Stimulated activated CD8-positive, alpha-beta memory T cell treated with anti-CD3 and anti-CD28 coated beads, Interleukin-15, amount 100 ng/mL, for 1 hour (primary cell): ENCODE measurements at places on chromosomes 13 and 19.

- no peak for DNase-seq
Observed at GRCh38 chr19:30227012-30227621, 145.1 kb upstream of the ZNF536 start.

DNA sequence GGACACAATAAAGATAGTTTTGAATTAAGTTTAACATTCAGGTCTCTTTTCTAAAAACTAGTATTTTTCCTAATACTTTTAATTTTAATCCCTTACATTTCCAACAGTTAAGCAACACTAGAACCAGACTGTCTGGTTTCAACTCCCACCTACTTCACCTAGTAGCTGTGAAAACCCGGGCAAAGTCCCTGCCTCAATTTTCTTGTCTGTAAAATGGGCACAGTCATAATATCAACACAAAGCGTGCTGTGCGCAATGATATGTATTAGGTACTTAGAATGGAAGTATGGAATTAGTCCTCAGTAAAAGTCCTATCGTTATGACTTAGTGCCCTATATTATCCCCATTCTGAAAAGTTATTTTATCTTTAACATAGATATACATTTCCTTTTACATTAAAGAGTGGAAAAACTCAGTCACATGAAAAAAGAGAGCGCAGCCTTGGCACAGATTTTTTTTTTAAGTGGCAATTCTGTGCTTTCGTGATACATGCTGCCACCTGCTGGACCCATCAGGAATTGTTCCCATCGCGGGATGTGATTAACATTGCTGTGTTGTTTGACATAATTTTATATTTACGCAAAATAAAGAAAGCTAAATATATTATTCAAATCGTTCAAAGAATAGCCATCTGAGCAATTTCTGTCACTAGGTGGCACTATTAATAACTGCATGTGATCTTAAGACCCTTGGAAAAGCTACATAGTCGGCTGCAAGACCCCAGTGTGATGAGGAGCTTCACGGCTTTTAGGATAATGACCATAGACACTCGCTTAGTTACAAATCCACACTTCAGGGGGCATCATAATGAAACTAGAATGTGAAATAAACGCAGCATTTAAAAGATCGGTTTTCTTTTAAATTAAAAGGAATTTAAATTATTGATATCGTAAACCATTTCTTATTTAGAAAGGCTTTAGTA is 59.9 kb downstream of the LIG4 start:
- DNase-seq = peak; percentile 40

- DNase-seq = no peak
Observed at GRCh38 chr13:66074018-66074615, 1156.0 kb downstream of the PCDH9 start.

- DNase-seq = no peak
Observed at GRCh38 chr19:45526143-45526542, 18.9 kb downstream of the VASP start.

GRCh38 chr13:33752597-33752996 is 65.4 kb upstream of the RFC3 start:
- no peak for DNase-seq

DNA sequence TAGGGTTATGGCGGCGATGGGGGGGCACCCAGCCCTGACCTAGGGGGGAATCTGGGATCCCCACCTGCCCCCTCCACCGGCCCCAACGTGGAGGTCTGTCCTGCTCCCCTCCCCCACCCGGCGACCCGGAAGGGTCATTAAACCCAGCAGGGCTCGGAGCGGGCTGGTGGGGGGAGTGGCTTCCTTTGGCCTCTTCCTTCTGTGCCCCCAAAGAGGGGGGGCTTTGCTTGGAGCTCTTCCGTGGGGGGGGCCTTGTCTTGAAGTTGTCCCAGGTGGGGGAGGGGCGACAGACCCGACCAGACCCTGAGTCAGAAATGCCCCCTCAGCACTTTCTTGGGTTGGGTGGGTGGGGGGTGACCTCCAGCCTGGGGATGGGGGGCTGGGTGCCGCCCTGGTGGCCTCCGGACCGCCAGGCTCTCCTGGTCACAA is 1.5 kb downstream of the ARID3A start:
- DNase-seq = no peak

GRCh38 chr13:98434060-98434459 is 142.8 kb downstream of the STK24 start:
- no peak for DNase-seq

DNA sequence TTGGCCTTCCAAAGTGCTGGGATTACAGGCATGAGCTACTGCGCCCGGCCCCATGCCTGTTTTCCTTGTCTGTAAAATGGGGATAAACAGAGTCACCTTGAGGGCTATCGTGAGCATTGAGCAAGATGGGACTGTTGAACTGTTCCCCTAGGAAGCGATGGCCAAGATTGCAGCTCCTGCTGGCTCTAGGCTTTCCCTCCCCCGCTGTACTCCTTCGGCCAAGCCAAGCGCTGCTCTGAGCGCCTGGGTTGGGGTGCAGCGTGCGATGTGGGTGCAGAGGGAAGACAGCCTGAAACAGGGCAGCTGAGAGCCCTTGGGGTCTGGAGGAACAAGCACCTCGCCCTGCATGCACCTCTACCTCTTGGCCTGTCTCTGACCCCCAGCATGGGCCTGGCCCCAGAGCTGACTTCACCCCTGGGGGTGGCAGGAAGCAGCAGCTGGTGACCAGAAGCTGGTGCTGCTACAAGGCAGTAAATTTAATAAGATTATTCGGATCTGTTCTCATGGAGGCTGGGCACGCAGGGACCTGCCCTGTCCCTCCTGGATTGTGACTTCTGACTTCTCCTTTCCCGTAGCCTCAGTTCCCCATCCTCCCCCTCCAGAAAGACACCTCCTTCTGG is 5.3 kb downstream of the GNG8 start:
- no peak for DNase-seq

DNA sequence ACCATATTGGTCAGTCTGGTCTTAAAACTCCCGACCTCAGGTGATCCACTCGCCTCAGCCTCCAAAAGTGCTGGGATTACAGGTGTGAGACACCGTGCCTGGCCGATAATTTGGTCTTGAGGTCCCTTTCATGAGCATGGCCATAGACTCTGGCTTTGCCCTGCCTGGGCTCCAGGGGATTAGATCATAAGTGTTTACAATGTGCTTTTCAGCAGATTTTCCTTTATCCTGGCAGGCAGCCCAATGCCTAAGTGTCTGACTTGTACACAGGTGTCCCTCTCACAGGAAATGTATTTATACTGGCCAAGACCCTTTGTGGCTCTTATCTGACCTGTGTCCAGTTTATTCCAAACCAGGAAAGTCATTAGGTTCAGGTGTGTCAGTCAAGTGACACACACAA is 15.9 kb downstream of the BCAM start:
- no peak for DNase-seq

GRCh38 chr19:51726049-51726448 is 2.3 kb upstream of the HAS1 start:
- DNase-seq = no peak

DNA sequence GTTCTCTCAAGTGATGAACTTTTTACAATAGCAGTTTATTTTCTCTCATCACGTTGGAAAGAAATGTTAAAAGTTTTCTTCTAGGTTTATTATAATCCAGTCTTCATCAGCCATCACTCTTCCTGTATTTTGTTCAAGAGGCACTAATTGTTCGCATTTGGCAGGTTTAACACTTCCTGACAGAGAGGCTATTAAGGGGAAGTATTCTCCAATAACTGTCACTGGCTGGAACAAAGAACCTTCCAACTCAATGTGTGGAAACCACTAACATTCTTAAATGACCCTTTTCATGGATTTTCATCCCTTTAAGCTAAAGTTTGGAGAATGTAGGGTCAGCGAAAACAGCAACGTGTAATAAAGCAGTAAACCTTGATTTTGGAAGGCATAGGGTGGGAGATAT is 145.1 kb downstream of the PCCA start:
- DNase-seq = no peak

DNA sequence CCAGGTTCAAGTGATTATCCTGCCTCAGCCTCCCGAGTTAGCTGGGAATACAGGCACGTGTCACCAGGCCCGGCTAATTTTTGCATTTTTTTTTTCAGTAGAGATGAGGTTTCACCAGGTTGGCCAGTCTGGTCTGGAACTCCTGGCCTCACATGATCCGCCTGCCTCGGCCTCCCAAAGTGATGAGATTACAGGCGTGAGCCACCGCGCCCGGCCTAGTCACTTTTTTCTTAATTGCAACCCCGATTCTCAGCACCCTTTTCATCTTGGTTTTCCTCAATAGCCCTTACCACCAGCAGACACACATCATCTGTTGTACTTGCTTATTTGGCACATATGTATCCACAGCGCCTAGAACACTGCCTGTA is 550 bp upstream of the GPI start:
- DNase-seq = no peak

- no peak for DNase-seq
Observed at GRCh38 chr19:12261554-12261953, 33.1 kb downstream of the ZNF44 start.

DNA sequence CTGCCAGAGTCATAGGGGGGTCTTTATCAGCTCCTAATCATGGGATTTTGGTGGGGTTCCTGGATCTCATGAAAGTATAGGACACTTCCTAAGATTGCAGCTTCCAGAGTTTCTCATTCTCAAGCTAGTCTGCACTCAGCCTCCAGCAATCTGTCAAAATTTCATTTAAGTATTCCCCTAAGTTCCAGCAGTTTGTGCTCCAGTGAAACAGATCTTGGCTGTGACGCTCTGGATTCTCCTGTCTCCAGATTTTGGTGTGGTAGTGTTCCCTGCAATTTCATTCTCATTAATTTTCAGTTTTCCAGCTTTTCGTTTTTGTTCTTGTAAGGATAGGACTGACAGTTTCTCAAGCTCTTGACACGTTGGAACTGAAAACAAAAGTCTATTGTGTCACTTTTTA is 908.9 kb upstream of the MIR17HG start:
- no peak for DNase-seq

GRCh38 chr19:45955905-45956608 is 17.6 kb downstream of the NOVA2 start:
- no peak for DNase-seq

DNA sequence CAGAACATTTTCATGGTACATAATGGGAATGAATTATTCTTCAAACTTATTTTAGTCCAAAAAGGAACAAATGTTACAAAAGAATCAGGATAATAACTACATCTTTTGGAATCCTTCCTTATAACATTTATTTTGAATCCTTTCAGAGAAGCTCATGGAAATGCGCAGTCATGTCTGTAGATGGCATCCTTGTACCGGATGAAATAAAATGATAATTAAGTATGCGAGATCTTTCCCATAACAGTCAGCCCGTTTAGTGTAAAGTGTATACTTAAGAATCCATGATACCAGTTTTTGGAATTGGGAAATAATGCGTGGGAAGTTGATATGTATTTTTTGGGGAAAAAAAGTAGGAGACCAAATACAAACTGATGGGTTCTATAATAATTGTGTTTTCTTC is 418.8 kb downstream of the GPC5 start:
- no peak for DNase-seq

DNA sequence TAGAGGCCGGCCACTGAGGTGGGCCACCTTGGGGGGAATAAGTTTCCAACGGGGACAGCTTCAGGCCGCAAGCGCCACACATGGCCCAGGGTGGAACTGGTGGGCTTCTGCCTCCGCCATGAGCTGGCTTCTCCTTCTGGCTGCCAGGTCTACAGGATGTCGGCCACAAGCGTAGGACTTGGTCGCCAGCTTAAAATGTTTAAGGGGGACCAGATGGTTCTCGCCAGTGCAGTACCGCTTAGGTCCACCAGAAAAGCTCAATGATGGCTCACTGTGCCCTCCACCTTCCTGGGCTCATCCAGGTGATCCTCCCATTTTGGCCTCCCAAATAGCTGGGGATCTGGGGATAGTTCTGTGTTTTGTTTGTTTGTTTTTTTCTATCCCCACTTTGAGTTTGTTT is 38.7 kb upstream of the ZNF254 start:
- no peak for DNase-seq

DNA sequence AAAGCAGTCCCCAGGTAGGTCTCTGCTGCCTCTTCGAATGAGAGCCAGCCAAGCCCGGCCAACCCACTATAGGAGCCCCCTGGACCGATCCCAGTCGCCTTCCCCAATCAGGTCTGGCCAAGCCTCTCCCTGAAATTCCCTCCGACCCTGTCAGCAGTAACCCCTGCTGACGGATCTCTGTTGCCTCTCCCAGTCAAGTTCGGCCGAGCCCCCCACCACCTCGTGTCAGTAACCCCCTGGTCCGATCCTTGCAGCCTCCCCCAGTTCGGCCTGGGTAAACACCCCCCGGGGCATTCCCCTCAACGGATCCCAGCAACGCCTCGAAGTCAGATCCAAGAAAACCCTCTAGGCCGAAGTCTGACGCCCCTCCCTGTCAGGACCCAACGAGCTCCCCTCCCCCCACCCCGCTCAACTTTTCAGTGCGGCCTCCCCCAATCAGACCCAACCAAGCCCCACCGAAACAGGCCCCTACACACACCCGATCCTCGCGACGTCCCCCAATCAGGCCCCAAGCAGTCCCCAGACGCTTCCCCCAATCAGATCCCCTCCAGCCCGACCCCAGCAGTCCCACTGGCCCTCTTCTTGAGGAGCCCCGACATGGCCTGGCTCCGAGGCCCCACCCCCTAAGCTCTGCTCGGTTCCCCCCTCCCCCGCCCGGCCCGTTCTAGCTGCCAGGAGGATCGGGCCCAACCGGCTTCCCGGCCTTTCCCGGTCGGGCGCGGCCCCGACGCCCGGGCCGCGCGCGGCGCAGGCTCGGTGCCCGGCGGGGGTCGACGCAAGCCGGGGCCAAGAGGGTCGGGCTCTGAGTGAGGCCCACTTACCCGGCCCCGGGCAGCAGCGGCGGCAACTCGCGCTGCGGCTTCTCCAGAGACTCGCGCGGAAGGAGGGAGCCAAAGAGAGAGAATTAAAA is 1.8 kb downstream of the TNPO2 start:
- no peak for DNase-seq

DNA sequence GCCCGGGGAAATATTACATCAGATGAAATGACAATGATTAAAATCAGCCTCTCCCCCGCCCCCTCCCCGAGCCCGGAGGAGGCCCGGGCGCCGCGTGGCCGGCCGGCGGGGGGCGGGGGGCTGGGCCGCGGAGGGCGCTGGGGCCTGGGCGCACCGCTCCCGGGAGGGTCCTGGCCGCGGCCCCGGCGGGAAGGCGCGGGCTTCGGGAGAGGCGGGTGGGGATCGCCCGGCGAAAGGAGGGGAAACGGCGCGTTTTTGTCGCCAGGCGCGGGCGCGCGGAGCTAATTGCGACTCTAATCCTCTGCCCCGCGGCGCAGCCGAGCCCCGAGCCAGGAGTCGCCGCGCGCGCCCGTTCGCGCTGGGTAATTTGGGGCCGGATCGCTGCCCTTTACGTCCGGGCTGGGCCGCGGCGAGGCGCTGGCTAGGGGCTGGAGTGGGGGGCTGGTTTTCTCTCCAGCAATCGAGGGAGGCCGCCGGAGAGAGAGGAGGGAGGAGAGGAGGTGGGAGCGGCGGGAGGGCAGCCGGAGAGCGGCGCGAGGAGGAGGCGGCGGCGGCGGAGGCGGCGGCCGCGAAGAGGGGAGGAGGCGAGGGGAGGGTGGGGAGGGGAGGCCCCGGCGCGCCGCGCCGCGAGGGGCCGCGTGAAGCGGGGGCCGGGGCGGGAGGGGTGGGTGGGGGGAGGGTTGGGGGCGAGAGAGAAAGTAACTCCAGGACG is at the start of gene KCTD15:
TSS of gene KCTD15 (plus strand) at position 707 of the 712 bp plus-strand sequence. CDS start 3,585 bp downstream, outside the sequence.
- no peak for DNase-seq

- DNase-seq = no peak
Observed at GRCh38 chr13:80337288-80338081, 3.4 kb downstream of the SPRY2 start.
